Mesendoderm (in vitro differentiated cells): ENCODE measurements at places on chromosomes 3 and 15.

- DNase-seq, result no peak
These were observed 251.3 kb upstream of the GBE1 start for GRCh38 chr3:82012775-82013174.

- no peak for DNase-seq
These were observed 484.5 kb upstream of the NR2F2 start for GRCh38 chr15:95845862-95846515.

DNA sequence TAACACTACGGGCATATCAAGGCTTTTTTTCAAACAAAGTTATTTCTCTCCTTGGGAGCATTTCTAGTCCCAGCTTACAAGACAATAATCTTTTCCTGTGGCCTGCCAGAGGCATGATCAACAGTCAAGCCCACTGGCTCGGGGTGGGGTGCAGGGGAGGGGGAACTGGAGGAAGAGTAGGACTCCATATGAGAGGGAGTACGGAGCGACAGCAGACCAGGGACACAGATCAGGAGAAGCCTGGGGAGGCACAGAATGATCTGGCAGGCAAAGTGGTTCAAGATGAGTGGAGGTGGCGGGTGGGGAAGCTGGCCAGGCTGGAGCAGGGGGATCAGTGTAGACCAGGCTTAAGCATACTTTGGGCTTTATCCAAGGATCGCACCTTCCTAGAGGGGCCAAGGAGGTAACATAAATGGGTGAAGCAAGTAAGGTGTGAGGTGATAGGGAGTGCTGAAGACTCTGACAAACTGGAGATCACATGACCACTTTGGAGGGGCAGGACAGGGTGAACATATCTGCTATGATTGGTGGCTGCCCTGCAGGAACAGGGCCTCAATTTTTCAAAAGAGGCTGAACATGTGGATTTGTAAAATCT, 37.4 kb downstream of the KLF15 start:
- no peak for DNase-seq

- DNase-seq, result no peak
These were observed 126.9 kb upstream of the CNTN4 start for GRCh38 chr3:1971780-1972179.

DNA sequence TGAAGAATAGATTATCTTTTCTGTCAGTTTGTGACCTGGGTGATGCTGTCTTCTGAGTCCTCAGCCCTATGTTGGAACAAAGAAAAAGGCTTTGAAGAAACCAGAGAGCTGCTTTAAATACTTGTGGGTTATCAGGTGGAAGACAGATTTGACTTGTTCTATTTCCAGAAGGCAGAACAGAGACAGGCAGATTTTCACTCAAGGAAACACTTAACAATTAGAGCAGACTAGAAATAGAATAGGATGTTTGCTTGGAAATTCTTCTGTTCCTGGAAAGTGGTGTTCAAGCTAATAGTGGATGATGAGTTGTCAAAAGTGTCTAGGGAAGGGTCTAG, 219.4 kb downstream of the UBE2E2 start:
- no peak for DNase-seq

GRCh38 chr3:58514405-58514804, 22.5 kb downstream of the KCTD6 start:
- no peak for DNase-seq

DNA sequence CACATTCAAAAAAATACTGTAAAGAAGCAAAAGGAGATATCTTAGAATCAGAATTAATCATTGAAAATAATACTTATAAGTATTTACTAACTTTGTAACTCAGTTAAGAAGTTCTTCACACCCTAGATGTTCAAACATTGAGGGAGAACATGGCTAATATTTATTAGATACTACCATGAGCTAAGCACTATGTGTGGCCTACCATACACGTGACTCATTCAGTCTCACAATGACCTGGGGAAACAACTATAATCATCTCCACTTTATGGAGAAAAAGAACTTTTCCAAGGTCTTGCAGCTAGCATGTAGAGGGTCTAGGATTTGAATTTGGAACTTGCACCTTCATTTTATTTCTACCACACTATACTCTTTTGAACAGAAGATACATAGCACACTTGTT, 361.9 kb upstream of the CFAP20DC start:
- no peak for DNase-seq

DNA sequence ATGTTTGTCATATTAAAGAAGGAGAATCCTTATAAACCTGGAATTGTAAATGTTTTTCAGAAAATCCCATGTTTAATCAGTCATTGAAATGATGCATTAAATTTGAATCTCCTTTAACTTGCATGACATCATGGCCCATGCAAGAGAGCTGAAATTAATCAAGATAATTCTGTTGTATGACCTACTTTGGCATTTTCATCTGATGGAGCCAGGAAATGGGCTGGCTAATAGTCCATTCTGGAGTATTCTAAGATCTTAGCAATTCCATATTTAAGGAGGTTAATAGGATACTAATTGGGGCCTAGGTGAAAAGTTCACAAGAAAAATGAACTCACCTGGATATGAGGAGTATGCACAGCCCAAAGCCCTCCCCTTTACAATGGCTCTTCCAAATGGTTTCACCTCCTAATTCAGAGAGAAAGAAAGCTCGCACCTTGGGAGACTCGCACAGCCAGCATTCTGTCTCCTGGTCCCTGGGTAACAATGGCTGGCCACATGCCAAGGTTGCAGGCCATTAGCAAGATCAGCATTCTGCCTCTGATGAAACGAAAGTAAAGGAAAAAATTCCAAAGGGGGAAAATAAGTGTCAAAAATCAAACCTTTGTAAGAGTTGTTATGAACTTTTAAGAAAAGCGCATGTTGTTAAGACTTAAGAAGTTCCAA, 786.4 kb downstream of the MCTP2 start:
- peak; percentile 90 for DNase-seq

DNA sequence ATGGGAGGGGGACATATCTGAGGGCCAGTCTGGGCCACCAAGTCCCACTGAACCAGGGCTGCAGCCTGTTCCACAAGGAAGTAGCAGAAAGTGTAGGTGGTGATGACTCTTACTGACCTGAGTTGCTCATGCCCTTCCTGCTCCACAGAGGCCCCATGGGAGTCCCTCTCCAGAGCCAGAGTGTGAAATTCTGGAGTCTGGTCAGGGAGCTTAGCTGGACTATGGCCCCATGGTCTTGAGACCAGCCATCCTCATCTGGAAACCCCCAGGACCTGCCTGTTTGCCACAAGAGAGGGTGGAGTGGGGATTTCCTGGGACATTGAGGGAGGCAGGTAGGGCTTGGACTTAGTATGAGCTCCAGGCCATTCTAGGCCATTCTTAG, 3.0 kb downstream of the SPINT1 start:
- no peak for DNase-seq
